NCI-H2029 treated with DMSO at 0.1 percent for 48 hours (cell line): ENCODE measurements at places on chromosomes 3 and 15.

DNA sequence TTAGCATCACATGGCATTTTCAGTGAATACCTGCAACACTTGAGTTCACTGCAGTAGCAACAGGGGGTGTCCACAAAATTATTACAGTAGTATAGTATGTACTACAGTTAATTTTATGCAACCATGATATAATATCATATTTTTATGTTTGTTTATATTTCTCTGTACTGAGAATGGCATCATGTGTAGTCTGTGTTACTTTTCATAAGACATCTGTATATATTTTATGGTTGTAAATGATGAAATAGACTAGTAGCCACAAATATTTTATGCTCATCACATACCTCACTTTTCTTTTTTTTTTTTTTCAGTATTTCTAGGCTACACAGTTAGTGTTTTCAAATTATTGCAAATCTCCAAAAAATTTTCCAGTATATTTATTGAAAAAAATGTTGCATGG is 22.4 kb downstream of the PHLDB2 start:
- no peak for DNase-seq

GRCh38 chr3:134749802-134750553 is 45.1 kb upstream of the EPHB1 start:
- no peak for DNase-seq

DNA sequence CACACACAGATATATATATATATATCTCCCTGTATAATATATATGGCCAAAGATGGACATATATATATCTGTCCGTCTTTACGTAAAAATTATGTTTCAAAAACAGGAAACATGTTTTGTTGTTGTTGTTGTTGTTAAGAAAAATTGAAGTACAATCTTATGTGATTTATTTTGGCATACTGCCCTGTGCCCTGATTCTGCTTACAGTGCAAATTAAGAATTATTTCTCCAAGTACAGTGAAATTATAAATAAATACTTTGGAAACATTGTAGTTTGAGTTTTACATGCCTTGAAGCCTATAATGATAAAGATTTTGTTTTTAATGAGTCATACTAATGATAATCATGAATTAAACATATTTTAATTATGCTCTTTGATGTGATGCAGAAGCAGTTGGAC is 994.9 kb downstream of the DIPK2A start:
- no peak for DNase-seq

DNA sequence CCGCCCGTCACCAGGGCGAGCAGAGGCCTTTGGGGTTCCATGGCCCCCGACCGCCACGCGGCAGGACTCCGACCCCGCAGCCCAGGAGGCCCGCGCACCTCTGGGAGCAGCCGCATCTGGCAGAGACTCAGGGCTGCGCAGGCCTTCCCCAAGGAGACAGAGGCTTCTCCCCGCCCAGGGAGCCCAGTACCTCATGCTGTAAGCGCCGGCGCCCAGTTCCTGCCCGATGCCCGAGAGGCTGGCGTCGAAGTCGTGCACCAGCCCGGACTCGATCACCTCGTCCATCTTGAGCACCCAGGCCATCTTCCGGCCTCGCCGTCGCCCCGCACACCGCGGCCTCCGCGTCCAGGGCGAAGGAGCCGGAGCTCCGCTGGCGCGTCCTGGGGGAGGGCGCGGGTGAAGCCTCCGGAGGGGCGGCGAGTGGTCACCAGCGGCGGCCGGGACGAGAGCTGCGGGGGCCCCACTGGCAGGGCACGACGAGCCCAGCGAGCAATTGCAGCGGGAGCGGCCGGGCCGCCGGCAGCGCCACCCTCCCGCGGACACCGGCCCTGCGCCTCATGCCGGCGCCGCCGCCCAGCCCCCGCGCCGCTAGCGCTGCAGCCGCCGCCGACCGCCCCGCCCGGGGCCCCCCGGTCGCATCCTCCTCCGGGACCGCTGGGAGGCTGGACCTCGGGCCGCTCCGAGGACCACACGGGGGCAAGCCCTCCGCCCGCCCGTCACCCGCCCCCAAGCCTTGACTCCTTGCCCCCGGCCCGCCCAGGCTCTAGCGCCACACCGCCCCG is 468 bp downstream of the UBP1 start:
- DNase-seq: peak; percentile 16

GRCh38 chr3:190323246-190323626 is 990 bp upstream of the CLDN1 start:
- no peak for DNase-seq

DNA sequence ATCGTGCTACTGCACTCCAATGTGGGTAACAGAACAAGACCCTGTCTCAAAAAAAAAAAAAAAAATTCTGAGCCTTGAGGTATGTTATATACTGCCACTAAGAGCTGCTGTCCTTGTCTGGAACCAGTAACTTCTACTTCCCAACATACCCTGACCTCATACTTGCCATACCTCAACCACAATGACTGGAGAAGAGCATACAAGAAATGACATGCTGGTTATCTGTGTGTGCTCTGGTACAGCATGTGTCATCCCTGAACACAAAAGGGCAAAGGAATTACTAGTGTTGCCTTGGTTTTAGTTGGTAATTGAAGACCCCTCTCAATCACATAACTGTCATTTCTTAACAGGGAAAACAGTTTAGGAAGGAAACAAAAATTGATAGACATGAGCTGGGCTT is 54.5 kb downstream of the MRPS25 start:
- DNase-seq: no peak

- no peak for DNase-seq
Measured at GRCh38 chr15:57445872-57446271, 69.6 kb downstream of the CGNL1 start.

- no peak for DNase-seq
Measured at GRCh38 chr3:5186858-5187155, 700 bp upstream of the EDEM1 start.

- no peak for DNase-seq
Measured at GRCh38 chr3:88041005-88041404, 17.8 kb downstream of the CGGBP1 start.

GRCh38 chr3:117556646-117557407 is 847.2 kb downstream of the TUSC7 start:
- no peak for DNase-seq

DNA sequence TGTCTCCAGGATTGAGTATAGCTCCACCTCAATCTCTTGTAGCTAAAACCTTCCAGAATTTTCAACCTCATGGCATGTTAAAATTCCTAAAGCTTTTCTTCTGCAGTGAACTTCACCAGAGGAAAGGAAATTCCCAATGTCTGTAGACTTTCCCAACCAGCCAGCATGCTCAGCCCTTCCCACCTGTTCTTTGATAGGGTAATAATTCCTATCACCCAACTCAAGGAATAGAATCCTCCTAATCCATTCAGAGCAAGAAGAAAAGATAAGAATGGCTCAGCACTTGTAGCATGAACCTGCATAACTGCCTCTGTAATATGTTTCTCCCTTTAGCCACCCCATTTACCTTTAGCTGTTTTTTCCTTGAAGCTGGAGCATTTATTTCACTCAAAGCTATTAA is 301.8 kb upstream of the GADL1 start:
- DNase-seq: no peak

GRCh38 chr3:114379266-114379665 is 85.4 kb downstream of the TIGIT start:
- no peak for DNase-seq

GRCh38 chr3:138694287-138695007 is 85.9 kb downstream of the FAIM start:
- no peak for DNase-seq

- no peak for DNase-seq
Measured at GRCh38 chr3:64530434-64531049, 157.3 kb downstream of the ADAMTS9 start.

GRCh38 chr3:185339945-185340344 is 23.0 kb upstream of the MAP3K13 start:
- DNase-seq: no peak

DNA sequence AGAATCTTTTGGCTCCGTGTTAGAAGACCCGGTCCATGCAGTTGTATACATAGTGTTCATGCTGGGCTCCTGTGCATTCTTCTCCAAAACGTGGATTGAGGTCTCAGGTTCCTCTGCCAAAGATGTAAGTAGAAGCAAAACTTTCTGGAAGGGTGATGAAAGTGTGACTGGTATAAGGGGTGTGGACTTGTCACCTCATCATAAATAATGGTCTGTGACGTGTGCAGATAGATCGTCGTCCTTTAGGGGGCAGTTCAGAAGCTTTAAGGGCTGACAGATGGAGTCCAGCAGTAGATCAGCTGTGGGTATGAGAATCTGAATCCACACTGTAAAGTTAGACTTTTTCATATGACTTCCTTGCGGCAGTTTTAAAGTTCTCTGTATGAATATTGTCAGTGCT is 15.3 kb downstream of the SEC61A1 start:
- no peak for DNase-seq

DNA sequence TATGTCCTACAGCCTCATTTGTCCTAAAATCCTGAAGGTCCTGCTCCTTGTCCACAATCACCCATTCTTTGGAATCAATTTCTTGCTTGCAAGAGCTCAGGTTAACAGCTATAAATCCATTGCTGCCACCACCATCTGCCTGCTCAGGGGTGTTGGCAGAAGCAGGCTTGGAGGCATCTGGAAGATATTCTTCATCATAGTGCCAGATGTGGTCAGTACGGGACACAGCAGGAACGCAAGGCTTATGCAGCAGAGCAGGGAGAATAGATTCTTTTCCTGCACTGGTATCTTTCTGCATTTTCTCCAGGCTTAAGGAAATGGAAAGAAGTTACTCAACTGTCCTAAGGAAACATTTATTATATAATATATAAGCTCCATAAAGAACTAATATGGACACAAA is 38.5 kb upstream of the CDAN1 start:
- DNase-seq: no peak

DNA sequence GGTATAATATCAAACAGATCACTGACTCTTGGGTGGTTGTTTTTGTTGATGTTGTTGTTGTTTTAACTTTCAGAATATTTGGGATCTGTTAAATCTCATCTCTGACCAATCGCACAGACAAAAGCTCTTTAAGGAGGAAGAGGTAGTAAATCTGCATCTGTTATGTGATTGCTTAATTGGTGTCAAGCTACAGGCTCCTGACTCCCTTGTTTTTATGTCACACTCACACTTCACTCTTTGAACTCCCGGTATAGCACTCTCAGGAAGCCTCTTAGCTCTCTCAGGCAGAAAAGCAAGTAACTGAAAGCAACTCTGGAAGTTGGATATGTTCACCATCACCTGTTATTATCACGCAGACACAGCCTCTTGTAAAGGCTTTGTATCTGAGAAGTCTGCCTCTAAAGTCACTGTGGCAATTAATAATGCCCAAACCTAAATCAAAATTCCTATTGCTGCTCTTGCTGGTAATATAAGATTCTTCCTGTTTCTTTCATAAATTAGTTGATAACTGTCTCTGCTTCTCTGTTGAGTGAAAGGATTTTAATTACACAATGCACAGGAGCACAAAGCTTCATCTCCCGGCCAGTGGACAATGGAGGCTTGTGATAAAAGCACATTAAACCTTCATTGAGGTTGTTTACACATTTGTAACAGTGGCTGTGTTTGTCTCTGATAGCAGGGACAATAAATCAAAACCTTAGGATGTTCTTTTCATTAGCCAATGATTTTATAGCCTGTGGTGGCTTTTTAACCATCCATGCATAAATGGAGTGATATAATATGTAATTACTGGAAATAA is 576.7 kb downstream of the MFSD1 start:
- no peak for DNase-seq

GRCh38 chr15:70128414-70129140 is 30.9 kb upstream of the TLE3 start:
- no peak for DNase-seq

GRCh38 chr3:197216169-197216860 is 82.1 kb downstream of the DLG1 start:
- no peak for DNase-seq

DNA sequence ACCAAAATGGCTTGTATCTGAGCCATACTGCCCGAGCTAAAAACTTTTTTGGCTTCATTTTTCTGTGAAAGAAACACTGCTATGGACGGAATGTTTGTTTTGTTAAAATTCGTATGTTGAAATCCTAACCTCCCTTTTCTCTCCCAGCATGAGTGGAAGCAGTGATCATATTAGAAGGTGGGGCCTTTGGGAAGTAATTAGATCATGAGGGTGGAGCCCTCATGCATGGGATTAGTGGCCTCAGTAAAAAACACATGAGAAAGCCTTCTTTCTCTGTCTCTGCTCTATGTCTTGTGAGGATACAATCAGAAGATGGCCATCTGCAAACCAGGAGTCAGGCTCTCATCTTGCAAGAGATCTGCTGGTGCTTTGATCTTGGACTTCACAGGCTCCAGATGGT is 7.4 kb upstream of the FNDC3B start:
- DNase-seq: no peak
